ENCODE measurements at places on chromosomes 5 and 9.

DNA sequence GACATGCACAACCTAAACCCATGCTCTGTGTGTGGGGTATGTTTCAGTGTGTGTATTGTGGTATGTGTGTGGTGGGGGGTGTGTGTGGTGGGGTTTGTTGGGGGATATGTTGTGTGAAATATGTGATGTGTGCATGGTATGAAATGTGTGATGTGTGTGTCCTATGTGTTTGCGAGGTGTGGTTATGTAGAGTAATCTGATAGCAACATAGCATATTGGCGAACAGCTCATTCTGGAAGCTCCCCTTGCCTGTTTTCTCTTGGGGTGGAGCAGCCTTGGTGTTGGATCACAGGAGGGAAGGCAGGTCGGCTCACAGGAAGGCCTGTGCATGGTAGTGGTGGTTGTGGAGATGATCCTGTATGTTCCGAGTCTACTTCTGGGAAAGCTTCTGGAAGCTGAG lies 35.4 kb upstream of the PHF2 start:
- no peak for DNase-seq

- DNase-seq = no peak
Measured at GRCh38 chr9:75085640-75086039, 2.3 kb downstream of the NMRK1 start.

DNA sequence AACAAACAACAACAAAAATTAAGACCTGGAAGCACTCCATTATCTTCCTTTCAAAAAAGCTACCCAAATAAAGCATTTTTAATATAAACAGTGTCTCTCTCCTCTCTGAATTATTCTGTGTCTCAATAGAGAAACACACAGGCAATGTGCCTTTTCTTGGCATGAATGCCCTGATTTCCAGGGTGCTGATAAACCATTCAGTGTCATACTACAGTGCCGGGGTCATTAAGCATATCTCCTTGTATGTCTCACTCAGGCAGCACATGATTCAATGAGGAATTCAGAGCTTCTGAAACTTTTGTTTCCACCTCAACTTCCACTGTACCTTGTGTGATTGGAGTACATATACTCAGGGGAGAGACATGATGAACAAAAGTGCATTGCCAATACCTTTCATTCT lies 294.0 kb upstream of the SLC24A2 start:
- no peak for DNase-seq

GRCh38 chr5:150584556-150585335 lies 55.7 kb upstream of the SYNPO start:
- no peak for DNase-seq

- no peak for DNase-seq
Measured at GRCh38 chr9:136292026-136292538, 11.8 kb downstream of the CCDC187 start.

DNA sequence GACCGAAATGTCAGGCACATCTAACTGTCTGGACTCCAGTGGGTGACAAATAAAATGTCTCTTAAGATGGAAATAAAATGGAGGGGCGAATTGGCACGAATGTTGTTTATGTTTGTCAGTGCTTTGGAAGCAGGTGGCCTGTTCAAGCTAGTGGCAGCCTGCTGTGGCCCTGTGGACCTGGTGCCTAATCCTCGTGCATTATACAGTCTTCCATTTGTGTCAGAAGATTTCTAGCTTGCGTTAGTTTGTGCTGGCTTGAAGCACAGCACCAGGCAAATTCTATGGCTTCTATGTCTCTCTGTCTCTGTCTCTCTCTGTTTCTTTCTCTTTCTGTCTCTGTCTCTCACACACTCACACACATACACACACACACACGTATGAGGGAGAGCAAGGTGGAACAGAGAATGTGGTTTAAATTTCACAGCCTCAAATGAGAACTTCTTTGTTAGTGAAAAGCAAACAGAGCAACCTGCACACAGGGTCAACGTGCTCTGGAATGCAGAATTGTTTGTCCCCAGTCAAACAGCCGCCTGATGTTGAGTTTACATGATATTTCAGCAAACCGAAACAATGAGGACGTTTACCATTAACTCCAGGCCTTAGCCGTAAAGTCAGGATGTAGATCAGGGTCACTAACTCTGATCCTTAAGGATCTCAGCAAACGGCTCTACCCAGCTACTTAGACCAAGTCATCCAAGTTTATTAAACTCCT lies 39.0 kb upstream of the CD180 start:
- DNase-seq = no peak

GRCh38 chr5:135063511-135064234 lies 29.6 kb upstream of the PITX1 start:
- no peak for DNase-seq

DNA sequence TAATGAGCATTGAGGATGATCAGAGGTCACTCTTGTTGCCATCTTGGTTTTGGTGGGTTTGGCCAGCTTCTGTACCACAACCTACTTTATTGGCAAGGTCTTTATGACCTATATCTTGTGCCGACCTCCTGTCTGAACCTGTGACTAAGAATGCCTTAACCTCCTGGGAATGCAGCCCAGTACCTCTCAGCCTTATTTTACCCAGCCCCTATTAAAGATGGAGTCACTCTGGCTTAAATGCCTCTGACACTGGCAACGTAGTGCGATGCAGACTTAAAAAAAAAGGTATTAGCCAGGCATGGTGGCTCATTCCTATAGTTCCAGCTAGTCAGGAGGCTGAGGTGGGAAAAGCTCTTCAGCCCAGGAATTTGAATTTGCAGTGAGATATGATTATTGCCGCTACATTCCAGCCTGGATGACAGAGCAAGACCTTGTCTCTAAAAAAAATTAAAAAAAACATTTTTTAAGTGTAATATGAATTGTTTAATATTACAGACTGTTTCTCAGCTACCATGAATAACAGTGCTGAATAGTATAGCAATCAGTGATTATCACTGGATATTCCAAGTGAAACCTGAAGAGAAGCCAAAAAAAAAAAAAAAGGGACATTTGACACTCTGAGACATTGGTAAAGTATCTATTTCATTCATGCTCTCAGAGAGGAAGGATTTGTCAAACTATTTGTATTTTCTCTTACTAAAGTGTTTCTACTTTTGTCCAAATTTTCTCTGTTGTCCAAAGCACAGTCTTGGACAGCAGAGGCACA lies 18.3 kb upstream of the STOM start:
- DNase-seq = no peak

DNA sequence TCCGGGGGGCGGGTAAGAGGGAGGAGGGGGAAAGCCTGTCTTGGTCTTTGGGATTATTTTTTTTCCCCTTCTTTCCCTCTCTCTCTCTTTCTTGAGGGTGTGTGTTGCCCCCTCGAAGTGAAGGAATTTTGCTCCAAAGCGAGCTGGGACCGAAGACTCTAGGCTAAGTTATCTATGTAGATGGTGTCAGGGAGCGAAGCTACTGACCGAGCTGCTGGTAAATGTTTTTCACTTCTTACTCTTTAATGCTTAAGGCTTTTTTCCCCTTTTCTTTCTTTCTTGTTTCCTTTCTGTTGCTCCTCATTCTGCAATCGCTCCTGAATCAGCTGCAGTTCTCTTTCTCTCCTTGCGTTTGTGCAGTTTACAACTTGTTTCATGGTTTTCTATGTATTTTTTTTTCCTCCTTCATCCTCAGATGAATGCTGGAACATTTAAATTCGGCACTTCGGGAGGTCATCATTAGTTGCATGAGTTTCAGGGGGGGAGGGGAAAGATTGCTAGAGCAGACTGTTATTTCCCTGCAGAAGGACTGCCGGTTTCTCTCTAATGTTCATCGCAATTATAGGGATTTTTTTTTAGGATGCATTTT lies 1312.0 kb upstream of the WWC1 start:
- no peak for DNase-seq

- DNase-seq = peak; percentile 2
Measured at GRCh38 chr9:34079181-34079580, 30.5 kb upstream of the UBAP2 start.

DNA sequence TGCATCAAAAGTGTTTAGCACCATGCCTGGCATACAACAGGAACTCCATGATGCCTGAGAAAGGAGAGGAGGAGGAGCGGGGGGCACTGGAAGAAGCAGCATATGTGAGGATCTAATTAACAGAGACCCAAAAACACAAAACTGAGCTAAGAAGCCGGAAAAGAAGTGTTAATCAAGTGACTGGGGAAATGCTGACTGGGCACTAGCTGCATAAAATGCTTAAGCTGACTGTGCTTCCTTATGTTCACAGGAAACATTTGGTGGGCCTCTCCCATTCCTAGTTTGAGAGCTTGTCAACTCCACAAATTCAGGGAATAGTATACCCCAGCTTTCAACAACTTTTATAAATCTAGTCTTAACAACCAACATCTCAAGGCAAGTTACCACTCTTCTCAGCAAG lies 26.6 kb downstream of the DEPDC1B start:
- no peak for DNase-seq

- no peak for DNase-seq
Measured at GRCh38 chr5:180138976-180139730, 67.6 kb upstream of the RNF130 start.

- no peak for DNase-seq
Measured at GRCh38 chr5:160213537-160213936, 15.8 kb upstream of the FABP6 start.

GRCh38 chr9:85647571-85647970 lies 94.2 kb downstream of the AGTPBP1 start:
- DNase-seq = no peak

GRCh38 chr9:122788831-122789230 lies at the start of gene OR5C1:
Gene OR5C1 (plus strand): TSS chr9:122788933. CDS start chr9:122788933, 0 bp downstream.
- DNase-seq = no peak
